GM10248 (cell line): ENCODE measurements at places on chromosomes 7 and 10.

GRCh38 chr10:121183236-121183635 is 332.1 kb downstream of the WDR11 start:
- no peak for DNase-seq

GRCh38 chr10:73647875-73648651 is 6.8 kb upstream of the MYOZ1 start:
- DNase-seq, result no peak

- DNase-seq, result no peak
Measured at GRCh38 chr7:155590215-155591018, 44.1 kb upstream of the CNPY1 start.

GRCh38 chr10:123906296-123906695 is 14.7 kb upstream of the CPXM2 start:
- no peak for DNase-seq

GRCh38 chr10:78504181-78504580 is 470.5 kb downstream of the RPS24 start:
- DNase-seq, result no peak

GRCh38 chr10:121138112-121138860 is 287.1 kb downstream of the WDR11 start:
- DNase-seq, result no peak

- DNase-seq, result no peak
Measured at GRCh38 chr10:132685921-132686680, 99.8 kb downstream of the NKX6-2 start.

- DNase-seq, result no peak
Measured at GRCh38 chr10:64036321-64036930, 515.2 kb downstream of the REEP3 start.

GRCh38 chr7:119684763-119685162 is 588.2 kb upstream of the KCND2 start:
- DNase-seq, result no peak

GRCh38 chr10:63246356-63246755 is 113.2 kb downstream of the NRBF2 start:
- DNase-seq, result no peak

GRCh38 chr10:43252783-43253341 is 14.0 kb downstream of the RASGEF1A start:
- no peak for DNase-seq

DNA sequence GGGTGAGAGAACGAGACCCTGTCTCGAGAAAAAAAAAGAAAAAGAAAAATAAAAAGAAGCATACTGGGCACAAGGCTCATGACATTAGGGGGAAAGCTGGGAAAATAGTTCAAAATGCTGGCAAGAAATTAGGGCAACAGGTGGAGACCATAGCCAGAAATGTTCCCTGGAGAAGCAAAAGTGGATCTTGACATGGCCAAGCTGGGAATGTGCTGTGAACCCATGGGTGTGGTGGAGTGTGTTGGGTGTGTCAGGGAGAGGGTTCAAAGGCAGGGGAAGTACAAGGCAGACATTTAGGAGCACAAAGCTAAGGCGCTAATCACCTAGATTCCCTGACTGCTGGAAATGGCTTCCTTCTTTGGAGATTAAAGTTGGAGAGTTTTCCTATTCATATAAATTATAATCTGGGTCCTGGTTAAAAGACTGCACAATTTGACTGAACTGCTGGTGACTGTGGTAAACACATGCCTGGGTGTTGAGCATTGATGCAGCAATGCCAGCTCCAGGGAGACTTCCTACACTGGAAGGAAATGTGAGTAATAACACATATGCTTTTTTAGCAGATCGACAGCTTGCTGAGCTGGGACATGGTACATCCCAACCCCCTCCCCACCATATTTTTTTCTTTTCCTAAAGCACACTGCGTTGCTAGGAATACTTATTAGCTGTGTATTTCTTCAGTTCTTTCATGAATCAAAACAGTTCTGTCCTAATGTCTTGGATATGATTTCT is 70.1 kb upstream of the ARHGAP21 start:
- no peak for DNase-seq

GRCh38 chr7:135186261-135186540 is 15.7 kb upstream of the CYREN start:
- no peak for DNase-seq

DNA sequence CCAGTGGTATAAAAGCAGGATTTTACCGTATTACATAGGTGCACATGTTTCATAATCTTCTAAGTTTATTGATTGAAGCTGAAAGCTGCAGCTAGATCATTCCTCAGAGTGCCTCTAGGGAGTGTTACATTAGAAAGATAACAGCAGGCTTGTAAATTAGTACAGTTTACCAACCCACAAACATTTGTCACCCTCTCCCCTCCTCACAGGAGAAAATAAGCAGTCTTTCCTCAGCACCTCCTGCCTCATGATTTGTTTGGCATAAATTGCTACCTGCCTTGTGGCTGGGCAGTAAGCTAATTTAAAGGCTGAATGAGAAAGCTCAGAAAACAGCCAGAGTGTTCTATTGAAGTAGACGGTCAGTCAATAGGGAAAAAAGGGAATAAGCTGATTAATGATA is 74.2 kb downstream of the NXPH1 start:
- DNase-seq, result no peak

DNA sequence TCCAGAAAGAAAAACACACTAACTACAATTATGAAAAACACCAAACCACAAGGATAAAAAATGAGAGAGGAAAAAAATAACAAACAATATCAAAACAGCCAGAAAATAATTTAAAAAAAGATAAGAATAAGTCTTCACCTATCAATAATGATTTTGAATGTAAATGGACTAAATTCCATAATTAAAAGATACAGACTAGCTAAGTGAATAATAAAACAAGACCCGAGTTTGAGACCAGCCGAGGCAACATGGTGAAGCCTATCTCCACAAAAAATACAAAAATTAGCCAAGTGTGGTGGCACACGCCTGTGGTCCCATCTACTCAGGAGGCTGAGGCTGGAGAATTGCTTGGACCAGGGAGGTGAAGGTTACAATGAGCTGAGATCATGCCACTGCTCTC is 131.1 kb downstream of the MTERF1 start:
- no peak for DNase-seq
